ENCODE measurements at places on chromosomes 2 and 18.

DNA sequence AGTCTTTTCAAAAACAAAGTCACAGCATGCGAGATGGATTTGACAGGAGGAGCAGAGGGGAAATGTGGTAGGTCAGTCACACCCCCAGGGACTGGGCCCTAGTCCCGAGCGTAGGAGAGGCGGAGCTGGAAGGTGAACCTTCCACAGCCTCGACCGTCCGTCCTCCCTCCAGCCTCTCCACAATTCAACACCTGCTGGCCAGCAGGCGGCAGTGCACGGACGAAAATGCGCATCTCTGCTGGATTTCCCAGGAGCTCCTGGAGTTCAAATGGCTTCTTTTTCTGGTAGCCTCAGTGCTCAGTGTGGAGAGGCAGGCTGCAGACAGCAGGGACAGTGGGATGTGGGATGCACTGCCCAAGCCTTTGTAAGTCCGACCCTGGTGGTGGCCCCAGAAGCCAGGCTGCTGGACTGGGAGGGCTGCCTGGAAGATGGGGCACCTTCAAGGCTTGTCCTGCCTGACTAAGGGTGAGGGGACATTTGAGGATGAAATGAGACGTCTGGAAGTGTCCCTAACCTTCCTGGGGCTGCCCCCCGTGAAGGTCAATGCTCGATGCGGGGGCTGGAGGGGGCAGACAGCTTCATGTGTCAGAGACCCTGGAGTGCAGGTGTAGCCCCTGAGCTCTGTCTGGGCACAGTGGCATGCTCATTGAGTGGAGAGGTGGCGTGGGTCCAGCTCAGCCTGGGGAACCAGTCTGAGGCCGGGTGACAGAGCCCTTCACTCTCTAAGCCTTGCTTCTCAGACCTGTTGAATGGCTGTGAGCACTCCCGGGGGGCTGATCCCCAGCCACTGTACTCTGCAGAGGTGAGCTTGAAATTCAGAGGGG is 189.5 kb downstream of the TFCP2L1 start:
- no peaks in the 10 kb centered on the region for H3K27me3 ChIP-seq
- peak; percentile 78 for DNase-seq
- H3K27ac ChIP-seq, result no peak overlapping the region
- no peak overlapping the region for H3K4me3 ChIP-seq
- no peaks in the 10 kb centered on the region for H3K36me3 ChIP-seq
- H3K4me1 ChIP-seq, result peaks cover 6% of the 10 kb centered on the region

DNA sequence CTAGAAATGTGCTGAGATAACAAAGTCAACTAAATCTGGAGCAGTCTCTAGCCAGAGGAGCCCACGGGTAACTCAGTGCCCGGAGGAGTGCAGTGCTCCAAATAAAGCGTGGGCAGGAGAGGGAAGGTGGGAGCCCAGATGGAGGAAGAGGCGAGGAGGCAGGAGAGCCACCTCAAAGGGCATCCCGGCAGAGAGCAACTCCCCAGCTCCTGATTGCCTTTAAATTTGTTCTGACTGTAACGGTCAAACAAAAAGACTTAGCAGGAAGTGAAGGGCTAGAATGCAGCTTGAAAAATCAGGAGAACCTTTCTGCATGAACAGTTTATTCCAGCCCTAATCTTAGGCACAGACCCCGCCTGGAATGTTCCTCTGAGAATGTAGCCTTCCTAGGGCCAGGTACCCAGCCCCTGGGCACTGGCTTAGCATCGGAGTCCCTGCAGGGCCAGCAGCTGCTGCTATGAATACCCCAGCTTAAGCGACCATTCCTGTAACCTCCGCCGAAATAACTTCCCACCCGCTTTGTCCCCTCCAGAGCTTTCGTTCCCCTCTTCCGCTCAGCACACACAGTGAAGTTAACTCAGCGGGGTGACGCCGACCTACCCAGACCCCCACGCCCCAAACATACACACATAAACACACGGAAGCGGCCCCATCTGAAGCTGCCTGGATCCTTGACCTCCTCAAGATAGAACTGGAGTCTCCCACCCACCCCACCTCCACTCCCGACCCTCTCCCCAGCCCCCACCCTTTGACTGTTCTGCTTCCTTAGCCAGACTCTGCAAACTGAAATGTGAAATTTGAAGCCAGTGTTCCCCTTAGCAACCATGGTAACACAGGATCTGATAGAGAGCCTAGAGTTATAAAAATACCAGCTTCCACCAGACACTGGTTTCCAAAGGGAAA is 123.2 kb downstream of the SMAD7 start:
- H3K4me3 ChIP-seq, result peak overlapping the region; percentile 27
- H3K36me3 ChIP-seq, result no peaks in the 10 kb centered on the region
- H3K4me1 ChIP-seq, result peaks cover 79% of the 10 kb centered on the region
- peak overlapping the region; percentile 96 for H3K27ac ChIP-seq
- no peaks in the 10 kb centered on the region for H3K27me3 ChIP-seq
- DNase-seq, result peak; percentile 84

DNA sequence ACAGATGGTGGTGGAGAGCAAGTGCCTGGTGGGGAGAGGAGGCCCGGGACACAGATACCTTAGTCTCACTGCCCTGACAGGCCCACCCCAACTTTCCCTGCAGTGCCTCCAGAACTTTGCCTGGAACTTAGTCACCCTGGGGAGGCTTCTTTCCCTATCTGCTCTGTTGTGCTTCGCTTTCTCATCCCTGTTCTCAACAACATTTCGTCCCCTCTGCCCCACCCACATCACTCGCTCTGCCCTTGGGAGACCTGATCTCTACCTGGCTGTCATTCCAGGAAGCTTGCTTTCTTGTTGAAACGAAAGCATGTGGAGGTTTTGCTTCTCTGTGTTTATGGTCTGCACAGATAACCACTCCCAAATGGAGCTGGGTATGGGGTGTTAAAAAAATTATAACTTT is 93.8 kb downstream of the PRKCE start:
- no peak for DNase-seq
- H3K4me1 ChIP-seq, result no peaks in the 10 kb centered on the region
- no peaks in the 10 kb centered on the region for H3K27me3 ChIP-seq
- H3K4me3 ChIP-seq, result no peak overlapping the region
- no peak overlapping the region for H3K27ac ChIP-seq

DNA sequence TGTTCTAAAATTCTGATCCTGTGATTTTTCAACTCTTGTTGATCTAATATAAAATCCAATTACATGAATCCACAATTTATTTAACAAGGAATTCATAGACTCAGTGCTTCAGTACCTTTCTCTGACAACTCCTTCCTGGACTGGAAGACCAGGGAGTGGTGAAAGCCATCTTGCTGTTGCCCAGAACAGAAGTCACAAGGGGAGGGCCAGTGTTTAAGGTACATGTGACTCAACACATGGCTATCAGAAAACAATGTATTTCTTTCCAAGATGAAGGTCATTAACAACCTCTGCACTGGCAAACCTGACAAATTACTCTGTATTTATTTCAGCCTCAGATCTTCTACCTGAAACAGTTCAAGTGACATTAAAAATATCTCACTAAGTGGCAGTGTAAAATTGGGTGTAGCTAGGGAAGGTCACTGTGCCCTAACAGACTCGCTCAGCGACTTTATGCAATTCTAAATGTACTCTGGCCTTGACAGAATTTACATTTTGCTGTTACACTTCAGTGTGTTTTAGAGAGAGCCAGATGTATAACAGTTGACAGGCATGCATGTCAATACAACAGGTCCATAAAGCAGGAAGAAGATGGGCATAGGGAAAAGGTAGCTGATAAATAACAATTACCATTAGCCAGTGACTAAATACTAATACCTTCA is 75.4 kb downstream of the NCKAP5 start:
- no peaks in the 10 kb centered on the region for H3K36me3 ChIP-seq
- no peak overlapping the region for H3K27ac ChIP-seq
- H3K4me3 ChIP-seq, result no peak overlapping the region

DNA sequence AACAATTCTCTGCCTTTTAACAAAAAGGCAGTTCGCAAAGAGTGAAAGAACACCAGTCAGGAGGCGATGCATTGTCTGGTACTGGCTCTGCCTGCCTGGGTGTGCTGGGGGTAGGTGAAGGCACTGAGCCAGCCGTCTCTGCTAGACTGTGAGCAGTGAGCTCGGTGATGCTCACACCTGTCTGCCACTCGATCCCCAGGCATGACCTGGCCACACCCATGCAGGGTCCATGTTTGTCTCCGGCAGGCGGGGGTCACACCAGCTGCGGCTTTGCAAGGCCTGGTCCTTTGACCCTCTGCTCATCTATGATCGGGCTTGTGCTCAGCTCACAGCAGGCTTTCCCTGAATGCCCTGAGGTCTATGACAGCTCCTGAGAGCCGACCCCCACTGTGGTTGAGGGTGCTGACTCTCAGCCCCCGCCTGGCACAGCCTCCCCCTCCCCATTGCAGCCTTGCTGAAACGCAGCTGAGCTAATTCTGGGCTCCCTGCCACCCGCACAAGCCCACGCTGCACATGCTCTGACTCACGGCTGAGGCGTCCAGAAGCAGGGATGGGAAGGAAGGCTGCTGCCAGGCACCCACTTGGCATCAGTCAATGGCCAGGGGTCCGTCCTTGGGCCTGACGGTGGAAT is 23.7 kb downstream of the CRACDL start:
- peaks cover 16% of the 10 kb centered on the region for H3K4me1 ChIP-seq
- H3K4me3 ChIP-seq, result no peak overlapping the region
- H3K27me3 ChIP-seq, result no peaks in the 10 kb centered on the region
- H3K27ac ChIP-seq, result no peak overlapping the region
- DNase-seq, result no peak

DNA sequence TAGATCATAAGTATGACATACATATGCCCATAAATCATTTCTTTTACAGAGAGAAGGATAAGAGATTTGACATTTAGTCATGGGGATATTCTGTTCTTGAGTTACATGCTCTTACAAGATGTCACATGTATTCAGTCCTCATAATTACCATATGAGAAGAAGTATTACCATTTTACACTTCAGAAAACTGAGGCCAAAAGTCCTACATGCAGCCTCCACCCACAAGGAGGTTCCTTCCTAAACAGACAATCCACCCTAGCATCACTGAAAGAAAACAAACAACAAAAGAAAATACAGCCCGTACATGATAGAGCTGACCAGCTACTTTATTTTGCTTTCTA is 335.1 kb downstream of the SETBP1 start:
- H3K27me3 ChIP-seq, result no peaks in the 10 kb centered on the region
- no peaks in the 10 kb centered on the region for H3K36me3 ChIP-seq
- H3K4me3 ChIP-seq, result no peak overlapping the region
- no peak for DNase-seq
- H3K4me1 ChIP-seq, result no peaks in the 10 kb centered on the region

- H3K4me3 ChIP-seq, result no peak overlapping the region
- no peak overlapping the region for H3K27ac ChIP-seq
- no peaks in the 10 kb centered on the region for H3K4me1 ChIP-seq
- H3K27me3 ChIP-seq, result no peaks in the 10 kb centered on the region
Observed at GRCh38 chr2:27223416-27223815, 6.2 kb downstream of the CAD start.

- no peaks in the 10 kb centered on the region for H3K4me1 ChIP-seq
- no peaks in the 10 kb centered on the region for H3K36me3 ChIP-seq
- no peak overlapping the region for H3K27ac ChIP-seq
- DNase-seq, result no peak
- H3K4me3 ChIP-seq, result no peak overlapping the region
Observed at GRCh38 chr2:19272039-19272438, 86.4 kb downstream of the OSR1 start.

DNA sequence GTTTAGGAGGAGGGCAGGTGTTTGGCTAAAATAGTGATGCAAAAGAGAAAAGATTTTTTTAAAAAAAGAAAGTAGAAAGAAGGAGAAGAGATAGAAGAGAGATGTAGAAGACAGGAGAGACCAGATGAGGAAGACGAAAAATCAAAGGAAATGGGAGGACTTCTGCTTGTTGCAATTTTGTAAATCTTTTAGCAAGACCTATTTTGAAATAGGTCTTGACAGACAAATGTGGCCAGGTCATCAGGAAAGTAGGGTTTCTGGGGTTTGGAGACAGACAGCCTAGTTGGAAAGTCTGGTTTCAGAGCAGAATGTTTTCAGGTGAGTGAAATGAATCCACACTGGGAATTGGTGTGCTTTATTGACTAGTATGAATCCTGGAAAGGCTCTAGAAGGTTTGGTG is 104.5 kb upstream of the CAVIN2 start:
- no peaks in the 10 kb centered on the region for H3K27me3 ChIP-seq
- no peak overlapping the region for H3K4me3 ChIP-seq
- H3K27ac ChIP-seq, result no peak overlapping the region

- H3K27ac ChIP-seq, result no peak overlapping the region
- no peaks in the 10 kb centered on the region for H3K4me1 ChIP-seq
- H3K4me3 ChIP-seq, result no peak overlapping the region
- no peaks in the 10 kb centered on the region for H3K36me3 ChIP-seq
- no peaks in the 10 kb centered on the region for H3K27me3 ChIP-seq
- DNase-seq, result no peak
Observed at GRCh38 chr2:180571559-180571958, 408.8 kb upstream of the UBE2E3 start.

- no peak overlapping the region for H3K27ac ChIP-seq
- H3K4me1 ChIP-seq, result no peaks in the 10 kb centered on the region
- H3K27me3 ChIP-seq, result no peaks in the 10 kb centered on the region
Observed at GRCh38 chr2:122255924-122256323, 500.5 kb downstream of the TSN start.

DNA sequence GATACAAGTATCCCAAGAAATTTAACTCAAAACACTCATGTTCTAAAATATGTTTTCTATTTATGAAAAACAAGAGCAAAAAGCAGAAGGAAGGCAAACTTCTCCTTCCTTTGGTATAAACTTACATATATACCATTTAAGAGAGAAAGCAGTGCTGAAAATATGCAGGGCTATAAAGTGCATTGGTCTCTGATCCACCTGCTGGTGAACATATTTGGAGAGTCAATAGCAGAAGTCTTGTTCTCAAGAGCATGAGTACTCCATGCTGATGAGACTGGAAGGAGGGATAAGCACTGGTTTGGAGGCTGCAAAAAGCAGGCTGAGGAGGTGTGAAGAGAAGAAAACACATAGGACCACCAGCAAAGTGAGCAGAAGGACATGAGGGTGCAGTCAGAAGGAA is 391.2 kb downstream of the STK39 start:
- H3K4me3 ChIP-seq, result no peak overlapping the region
- no peaks in the 10 kb centered on the region for H3K27me3 ChIP-seq
- H3K27ac ChIP-seq, result no peak overlapping the region

- H3K36me3 ChIP-seq, result peaks cover 55% of the 10 kb centered on the region
- no peak overlapping the region for H3K27ac ChIP-seq
- peak; percentile 38 for DNase-seq
- no peak overlapping the region for H3K4me3 ChIP-seq
- H3K27me3 ChIP-seq, result no peaks in the 10 kb centered on the region
- no peaks in the 10 kb centered on the region for H3K4me1 ChIP-seq
Observed at GRCh38 chr18:36663312-36663711, 165.5 kb downstream of the TPGS2 start.

Measured in cardiac muscle cell (in vitro differentiated cells and primary cell).